ENCODE measurements at places on chromosomes 3 and 15.

GRCh38 chr15:70499791-70500190 lies 263.6 kb downstream of the UACA start:
- DNase-seq, result no peak

DNA sequence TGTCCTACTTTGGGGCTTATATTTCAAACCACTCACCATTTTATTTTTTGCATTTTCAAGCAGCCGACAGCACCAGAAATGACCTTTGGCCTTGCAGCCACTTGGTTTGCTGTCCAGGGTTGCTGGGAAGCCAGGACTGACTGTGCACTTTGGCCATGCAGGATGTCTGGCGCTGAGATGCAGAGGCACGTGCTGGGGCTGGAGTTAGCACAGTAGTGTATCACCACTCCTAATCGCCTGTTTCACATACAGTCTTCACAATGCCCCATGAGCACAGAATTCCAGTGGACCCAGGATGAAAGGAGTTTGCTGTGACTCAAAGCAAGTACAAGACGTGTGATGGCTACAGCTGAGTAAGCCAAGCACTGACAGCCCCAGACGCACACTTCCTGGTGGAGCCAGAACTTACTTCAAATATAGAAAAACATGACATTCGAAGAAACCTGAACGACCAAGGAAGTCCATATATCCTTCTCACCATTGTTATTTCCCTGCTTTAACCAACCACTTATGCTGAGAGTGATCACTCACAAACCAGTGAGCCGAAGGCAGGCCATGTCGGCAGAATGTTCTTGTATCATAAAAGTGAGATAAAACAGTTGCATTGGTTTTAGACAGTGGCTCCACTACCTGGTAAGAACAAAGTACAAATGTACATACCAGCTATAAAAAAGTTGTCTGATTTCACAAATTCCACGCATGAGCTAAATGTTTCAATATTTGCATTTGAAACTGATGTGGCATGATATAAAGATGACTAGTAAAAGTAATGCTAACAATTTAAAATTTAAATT lies 16.0 kb downstream of the OCA2 start:
- DNase-seq, result no peak

- no peak for DNase-seq
Measured at GRCh38 chr15:71914092-71914491, 103.7 kb downstream of the NR2E3 start.

GRCh38 chr3:30708472-30708871 lies 102.1 kb downstream of the TGFBR2 start:
- DNase-seq, result no peak

DNA sequence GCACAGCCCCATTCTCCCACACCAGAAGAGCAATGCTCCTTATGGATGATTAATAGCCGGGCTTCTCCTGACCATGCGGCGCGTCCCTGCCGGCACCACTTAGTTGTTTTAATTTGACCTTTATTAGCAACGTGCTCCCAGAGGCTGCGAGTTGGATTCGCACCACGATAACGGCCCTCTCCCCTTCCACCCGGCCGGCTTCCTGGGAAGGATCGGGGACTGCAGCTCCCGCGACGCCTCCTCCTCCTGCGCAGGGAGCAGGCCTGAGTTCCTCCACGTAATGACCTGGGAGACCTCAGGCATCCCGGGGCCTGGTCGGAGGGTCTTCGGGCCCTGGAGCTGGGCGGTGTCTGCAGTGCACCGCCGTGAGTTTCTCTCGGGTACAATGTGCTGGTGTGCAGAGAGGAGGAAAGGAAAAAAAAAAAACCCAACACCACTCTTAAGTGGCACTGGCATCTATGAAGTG lies 243.3 kb upstream of the TOPAZ1 start:
- DNase-seq, result no peak

- DNase-seq, result no peak
Measured at GRCh38 chr15:29100486-29101000, 169.1 kb downstream of the NSMCE3 start.

- DNase-seq, result no peak
Measured at GRCh38 chr15:56524915-56525314, 60.0 kb upstream of the MNS1 start.

GRCh38 chr3:161405087-161405486 lies 33.8 kb upstream of the SPTSSB start:
- DNase-seq, result no peak

DNA sequence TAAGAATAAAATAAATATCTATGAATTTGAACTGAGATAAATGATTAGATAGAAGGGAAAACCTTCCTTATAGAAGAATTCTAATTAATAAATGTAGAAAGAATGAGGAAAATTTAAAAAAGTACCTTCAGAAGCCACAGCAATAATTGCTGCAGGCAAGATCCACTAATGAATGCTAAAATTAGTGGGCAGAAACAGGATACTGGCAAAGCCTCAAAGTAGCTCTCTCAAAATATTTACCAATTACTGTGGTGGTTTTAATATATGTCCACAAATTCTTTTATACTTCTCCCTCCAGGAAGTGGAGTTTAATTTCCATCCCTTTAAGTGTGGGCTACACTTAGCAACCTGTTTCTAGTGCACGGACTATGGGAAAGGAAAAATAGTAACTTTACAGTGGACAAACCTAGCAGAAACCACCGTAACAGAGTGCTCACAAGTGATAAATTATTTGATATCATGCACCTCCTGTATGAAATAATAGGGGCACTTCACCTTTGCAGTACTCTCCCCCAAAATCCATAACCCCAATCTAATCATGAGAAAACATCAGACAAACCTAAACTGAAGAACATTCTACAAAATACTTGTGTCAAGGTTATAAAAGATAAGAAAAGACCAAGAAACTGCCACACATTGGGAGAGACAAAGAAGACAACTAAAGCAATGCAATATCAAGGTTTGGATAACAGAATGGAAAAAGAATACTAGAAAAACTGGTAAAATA lies 6.8 kb downstream of the PEAK1 start:
- no peak for DNase-seq

DNA sequence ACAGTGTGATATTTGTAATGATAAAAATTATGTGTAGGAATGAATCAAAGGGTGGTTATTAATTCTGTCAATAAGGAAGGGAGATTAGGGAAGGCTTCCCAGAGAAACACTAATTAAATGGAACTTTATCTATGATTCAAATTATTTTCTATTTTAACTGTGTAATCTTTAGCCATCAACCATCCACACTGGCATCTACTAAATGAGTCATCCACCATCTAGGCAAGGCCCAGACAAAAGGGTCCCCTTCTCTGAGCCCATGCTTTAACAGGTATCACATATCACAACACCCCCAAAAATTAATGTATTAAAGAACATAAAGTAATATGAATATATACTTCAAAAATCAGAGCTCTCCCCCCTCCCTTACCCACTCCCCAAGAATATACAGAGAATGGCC lies 19.9 kb upstream of the TPM1 start:
- DNase-seq, result no peak

- DNase-seq, result no peak
Measured at GRCh38 chr3:124519591-124520194, 210.6 kb upstream of the UMPS start.

- no peak for DNase-seq
Measured at GRCh38 chr3:73716418-73716817, 91.7 kb upstream of the PDZRN3 start.

GRCh38 chr3:140756240-140757016 lies 78.6 kb downstream of the TRIM42 start:
- DNase-seq, result no peak

DNA sequence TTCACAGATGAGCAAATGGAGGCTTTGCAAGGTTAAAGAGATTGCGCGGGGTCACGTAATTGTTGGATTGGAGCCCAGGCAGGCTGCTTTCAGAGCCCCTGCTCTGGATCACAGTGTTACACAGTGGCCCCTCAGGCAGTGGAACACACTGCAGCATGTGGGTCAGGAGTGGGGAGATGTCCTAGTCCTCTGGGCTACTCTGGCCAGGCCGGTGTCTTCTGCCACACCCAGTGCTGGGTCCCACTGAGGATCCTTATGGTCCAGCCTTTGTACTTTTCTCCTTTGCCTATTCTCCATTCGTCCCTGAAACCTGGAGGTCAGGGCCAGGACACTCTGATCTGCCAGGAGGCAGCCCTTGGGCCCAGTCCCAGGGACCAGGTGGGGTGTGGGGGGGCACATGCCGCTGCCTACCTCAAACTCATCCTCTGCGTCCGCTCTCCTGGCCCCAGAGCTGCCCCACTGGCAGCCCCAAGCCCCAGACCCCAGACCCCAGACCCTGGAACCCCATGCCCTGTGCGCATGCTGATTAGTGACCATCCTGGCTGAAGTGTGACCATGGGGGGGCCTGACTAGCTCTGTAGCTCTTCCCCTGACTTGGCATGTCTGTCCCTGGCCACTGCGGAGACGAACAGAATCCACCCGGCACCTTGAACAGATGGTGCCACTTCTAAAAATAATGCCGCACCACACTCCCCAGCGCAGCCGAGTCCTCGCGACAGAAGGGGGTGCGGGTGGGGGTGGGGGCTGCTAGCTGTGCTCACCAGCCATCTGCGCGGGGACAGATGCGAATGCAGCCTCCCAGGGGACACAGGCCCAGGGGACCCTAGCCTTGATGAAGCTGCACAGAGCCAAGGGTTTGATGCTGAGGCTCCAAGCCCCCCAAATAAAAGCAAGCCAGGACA lies 41.6 kb downstream of the ATP2B2 start:
- DNase-seq, result no peak

GRCh38 chr3:4730719-4731118 lies 237.6 kb downstream of the ITPR1 start:
- no peak for DNase-seq

DNA sequence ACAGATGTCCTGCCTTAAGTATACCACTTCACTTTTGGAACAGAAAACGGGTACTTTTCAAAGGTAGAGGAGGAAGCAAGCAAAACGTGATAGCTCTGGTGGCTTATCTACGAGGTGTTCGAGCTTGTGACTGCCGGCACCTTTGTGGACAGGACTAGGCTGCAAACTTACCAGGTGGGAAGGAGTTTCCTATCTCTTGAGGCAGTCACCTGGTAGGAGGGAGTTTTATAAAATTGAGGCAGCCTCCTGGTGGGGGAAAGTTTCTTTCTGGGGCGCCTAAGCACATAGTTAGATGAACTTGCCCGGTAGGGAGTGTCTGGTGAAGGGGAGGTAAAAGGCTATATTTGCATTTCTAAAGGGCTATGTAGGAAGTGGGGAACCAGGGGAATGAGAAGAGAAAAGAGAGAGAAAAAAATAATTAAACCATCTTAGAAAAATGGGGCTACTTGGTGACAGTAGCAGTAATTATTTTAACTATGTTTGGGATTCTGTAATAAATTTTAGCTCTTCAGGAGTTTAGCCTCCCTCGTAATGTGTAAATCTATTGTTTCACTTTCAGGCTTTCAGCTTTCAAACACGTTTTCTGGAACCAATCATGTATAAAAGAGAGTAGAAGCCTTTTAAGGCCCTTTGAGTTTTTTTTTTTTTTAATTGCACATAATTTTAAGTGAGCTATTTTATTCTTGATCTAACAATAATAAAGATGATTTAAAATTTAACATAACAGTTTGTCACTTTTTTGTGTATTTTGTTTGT lies 131.0 kb downstream of the IL5RA start:
- DNase-seq, result no peak

- DNase-seq, result no peak
Measured at GRCh38 chr3:53495146-53495519, 722 bp downstream of the CACNA1D start.

- no peak for DNase-seq
Measured at GRCh38 chr3:192953926-192954325, 36.3 kb upstream of the MB21D2 start.

GRCh38 chr3:171391432-171391831 lies 68.8 kb downstream of the TNIK start:
- no peak for DNase-seq

- DNase-seq, result no peak
Measured at GRCh38 chr15:93562395-93563123, 473.5 kb upstream of the RGMA start.

- DNase-seq, result no peak
Measured at GRCh38 chr3:172341482-172342059, 106.7 kb downstream of the GHSR start.

DNA sequence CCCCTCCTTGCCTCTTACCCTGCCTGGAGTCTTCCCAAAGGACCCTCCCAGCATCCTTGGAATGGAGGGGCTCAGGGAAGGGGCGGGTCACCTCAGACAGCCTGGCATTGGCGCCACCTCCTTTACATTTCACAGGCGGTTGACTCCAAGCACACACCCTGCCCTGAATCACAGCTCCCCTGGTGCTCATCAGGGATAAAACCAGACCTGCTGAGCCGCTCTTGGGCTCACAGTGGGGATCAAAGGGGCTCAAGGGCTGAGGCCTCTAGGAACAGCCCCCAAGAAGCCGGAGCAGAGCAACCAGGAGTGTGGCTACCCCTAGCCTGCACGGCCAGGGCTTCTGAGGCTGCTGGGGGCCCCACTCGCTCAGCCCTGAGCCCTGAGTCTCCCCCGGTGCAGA lies 16.6 kb downstream of the LINGO1 start:
- no peak for DNase-seq

DNA sequence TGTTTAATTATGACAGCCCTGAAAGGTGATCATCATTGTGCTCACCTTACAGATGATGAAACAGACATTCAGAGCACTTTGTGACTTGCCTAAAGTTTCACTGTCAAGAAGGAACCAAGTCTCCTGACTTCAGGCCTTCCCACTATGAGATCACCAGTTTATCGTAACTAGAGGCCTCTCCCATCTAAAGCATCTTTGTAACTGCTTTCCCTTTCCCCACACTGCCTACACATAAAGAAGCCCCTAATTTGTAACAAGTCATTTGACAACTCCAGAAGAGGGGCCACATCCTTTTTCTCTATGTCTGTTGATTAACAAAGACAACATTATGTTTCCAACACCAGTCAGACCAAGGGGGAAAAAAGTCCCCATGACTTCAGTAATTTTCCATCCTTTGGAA lies 1.1 kb downstream of the KLHL6 start:
- DNase-seq, result no peak

- DNase-seq, result no peak
Measured at GRCh38 chr3:146777941-146778340, 172.8 kb upstream of the PLSCR5 start.

DNA sequence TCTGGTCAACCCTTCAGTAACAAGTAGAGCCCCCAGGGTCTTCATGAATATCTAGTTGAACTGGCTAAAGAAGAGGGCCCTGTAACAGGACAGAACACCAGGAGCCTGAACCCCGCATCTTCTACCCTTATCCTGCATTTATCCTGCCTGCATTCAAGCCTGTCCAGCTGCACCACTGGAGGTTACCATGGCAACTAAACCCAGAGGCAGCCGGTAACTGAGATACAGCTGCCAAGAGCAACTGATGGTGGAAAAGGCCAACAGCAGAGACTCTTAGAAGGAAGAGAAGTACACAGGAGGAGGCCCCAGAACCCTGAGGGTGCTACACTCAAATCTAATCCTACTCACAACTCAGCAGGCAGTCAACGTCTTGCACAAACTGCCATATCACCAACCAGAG lies 3.7 kb upstream of the PRKAR2A start:
- no peak for DNase-seq

GRCh38 chr3:12556314-12556689 lies 585 bp upstream of the MKRN2 start:
- no peak for DNase-seq
